Activated CD4-positive, alpha-beta memory T cell treated with anti-CD3 and anti-CD28 coated beads, Interleukin-2, amount 10 ng/mL, durations not matched to agents 7 days and 5 days (primary cell): ENCODE measurements at places on chromosomes 3 and 15.

DNA sequence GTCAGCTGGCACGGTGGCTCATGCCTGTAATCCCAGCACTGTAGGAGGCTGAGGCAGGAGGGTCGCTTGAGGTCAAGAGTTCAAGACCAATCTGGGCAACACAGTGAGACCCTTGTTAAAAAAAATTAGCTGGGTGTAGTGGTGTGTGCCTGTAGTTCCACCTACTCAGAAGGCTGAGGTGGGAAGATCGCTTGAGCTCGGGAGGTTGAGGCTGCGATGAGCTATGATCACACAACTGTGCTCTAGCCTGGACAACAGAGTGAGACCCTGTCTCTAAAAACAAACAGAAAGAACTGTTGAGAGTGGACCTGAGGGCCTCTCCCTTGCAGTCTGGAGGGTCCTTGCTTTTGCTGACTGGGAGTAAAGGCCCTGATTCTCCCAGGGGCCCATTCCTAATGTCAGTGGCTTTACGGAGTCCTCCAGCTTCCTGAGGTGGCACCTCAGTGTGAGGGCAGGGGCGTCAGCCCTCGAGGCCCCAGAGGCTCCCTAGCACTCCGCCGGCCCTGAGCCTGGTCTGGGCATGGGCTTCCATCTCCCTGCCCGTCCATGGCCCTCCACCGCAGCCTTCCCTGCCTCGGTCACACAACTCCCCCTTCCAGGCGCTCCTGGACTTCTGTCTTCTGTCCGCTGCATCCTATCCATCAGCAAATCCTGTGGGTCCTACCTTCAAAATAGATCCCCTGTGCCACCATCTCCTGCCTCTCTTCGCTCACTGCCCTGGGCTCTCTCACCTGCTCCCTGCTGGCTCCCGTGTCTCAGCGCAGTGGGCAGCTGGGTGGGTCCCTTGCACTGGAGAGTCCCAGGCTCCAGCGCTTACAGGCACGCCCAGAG is 19.0 kb downstream of the FBLN2 start:
- DNase-seq: no peak

DNA sequence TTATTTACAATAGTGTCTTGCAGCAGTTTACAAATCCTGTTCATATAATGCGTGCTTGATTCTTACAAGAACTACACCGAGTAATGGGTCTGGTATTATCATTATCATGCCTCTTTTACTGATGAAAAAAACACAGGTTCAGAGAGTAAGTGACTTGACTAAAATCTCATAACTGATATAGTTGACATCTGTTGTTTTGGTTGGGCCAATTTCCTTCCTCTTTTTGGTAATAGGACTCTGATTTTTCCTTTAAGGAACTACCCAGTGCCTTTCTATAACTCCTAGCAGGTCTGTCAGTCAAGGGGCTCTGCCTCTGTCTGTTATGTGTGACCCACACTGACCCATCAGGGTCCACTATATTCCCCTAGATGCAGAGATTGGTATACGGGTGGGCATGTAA is 14.6 kb upstream of the BLOC1S6 start:
- DNase-seq: no peak

- no peak for DNase-seq
Measured at GRCh38 chr15:90553248-90553745, 23.6 kb downstream of the CRTC3 start.

DNA sequence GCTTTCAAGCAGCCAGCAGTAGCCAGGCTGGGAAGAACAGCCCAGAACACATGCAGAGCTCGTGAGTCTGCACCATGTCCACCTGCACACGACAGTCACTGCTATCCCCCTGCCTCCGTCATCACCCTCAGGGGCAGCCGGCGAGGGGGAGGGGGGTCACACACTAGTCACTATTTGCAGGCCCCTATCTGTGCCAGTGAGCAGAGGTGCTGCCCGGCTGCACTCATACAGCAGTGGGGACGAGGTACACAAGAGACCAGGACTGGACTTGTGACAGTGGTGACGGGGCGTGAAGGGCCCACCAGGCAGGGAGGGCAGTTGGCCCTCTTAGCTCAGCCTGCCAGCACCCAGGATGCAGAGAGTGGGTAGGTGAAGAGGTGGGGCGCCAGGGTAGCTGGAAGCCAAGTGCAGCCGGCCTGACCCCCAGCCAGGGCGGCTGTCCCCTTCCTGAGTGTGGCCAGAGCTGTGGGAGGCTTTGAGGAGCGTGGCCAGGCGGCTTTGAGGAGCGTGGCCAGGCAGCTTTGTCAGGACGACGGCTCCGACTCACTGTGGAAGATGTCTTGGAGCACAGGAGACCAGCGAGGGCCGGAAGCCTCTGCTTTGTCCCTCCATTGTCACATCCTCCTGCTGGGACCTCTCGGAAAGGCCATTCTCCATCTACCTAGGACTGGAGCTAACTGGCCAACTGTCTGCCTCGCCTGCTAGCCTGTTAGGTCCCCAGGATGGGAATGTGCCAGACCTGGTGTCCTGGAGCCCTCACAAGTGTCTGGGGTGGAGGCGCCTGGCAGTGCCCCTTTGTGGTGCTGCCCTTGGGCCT is 52.1 kb upstream of the FGD5 start:
- DNase-seq: no peak

DNA sequence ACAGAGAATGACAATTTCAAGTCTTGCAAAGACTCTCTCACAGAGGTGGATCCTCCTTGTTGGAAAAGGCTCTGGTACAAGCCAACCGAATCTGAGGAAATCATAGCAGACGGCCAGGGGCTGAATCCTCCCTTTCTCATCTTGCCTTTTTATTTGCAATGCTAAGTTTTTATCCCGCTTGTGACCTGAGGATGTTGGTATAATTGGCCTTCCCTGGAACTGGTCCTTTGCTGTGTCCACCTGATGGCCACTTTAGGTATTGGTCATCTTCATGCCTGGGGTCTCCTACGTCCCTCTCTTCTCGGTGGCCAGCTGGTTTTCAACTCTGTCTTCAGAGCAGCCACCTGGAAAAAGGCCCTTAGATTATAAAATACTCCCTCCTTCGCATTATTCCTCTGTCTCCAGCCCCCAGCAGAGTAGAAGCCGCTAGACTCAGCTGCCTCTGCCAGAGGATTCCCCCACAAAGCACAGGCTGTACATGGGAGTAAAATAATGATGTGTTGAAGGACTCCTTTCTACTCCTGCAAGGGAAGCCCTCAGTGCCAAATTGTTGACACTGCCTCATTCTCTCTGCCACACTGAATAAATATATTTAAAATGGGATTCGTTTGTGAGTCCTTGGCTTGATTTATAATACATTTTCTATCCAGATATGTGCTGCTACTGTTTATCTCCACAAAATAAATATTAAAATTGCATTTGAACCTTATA is 208.9 kb upstream of the CFAP20DC start:
- no peak for DNase-seq

GRCh38 chr3:59749291-59749690 is 699.5 kb upstream of the CFAP20DC start:
- no peak for DNase-seq

DNA sequence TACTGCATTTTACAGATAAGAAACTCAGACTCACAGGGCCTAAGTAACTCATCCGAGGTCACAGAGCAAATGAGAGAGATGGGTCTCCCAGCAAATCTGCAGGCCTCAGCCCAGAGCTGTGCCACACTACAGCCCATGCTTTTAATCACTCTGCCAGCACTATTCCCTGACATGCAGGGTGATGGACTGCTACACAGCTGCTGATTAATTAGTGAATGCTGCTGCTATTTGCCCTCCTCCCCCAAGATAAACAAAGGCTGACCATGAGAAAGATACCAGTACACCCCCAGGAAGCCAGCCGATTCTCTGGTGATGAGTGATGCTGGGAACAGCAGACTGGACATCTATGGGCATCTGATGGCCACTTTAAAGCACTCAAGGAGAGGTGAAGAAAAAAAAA is 39.3 kb downstream of the RFTN1 start:
- DNase-seq: no peak

GRCh38 chr3:119669906-119670570 is 7.2 kb downstream of the COX17 start:
- DNase-seq: no peak

- DNase-seq: no peak
Measured at GRCh38 chr3:183737116-183737515, 39.5 kb downstream of the YEATS2 start.

GRCh38 chr3:9498781-9499180 is 54.8 kb downstream of the LHFPL4 start:
- DNase-seq: no peak

GRCh38 chr3:877001-877400 is 215.8 kb upstream of the CNTN6 start:
- DNase-seq: no peak

GRCh38 chr15:35926007-35926380 is 380.0 kb upstream of the DPH6 start:
- DNase-seq: no peak

DNA sequence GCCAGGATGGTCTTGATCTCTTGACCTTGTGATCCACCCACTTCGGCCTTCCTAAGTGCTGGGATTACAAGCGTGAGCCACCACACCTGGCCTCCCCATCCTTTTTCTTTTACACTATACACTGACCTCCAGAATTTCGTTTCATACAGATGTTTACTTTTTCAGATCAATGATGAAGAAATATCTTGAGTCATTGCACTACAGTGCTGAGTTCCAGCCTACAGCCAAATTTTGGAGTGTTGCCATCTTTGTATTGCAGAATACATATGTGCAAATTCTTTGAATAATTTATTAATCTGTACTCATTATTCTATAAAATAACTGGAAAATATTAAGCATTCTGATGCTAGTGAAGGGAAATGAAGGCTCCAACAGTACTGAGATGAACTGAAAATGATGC is 12.5 kb downstream of the ZPLD1 start:
- DNase-seq: no peak

DNA sequence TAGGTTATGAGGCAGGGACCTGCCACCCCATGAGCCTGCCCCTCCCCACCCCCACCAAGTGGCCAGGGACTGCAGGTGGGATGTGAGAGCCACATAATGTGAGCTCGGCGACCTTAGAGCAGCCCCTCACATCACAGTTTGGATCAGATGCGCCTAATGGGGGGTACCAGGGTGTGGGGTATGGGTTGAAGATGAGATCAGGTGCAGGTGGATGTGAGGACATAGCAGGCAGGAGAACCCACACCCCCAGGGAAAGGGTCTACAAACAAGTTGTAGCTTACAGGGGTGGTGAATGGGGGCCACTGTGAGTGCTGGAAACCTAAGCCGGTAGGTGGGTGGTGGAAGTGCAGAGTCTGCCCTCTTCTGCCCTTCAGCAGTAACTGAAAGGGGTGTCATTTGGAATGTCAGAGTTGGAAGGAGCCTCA is 94.0 kb downstream of the CORO2B start:
- no peak for DNase-seq

GRCh38 chr3:277873-278272 is 81.3 kb downstream of the CHL1 start:
- no peak for DNase-seq

DNA sequence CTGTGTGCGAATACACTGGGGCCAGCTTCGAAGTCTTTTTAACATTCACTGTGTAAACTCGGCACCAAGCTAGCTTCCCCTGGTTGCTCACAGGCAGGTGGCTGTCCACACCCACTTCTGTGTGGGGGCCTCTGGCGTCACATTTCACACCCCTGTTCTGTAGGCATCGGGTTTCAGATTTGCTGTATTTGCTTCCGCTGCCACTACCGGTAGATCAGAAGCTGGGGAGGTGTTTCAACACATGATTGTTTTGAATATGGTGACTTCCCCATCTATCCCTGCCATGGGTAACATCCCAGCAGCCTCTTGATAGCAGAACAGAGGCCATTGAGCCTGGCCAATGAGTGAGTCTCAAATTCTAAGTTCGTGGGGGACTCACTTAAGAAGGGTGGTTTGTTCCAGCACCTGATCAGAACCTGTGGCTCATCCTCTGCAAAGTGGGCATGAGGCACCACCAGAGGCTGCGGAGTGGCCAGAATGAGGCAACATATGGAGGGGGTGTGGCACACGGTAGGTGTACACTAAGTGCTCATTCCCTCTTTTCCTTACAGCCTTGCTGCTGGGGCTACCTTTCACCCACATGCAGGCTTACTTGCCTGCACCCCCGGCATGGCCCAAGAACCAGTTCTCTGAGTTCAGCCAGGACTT is 61.5 kb downstream of the IQSEC1 start:
- DNase-seq: peak; percentile 91

GRCh38 chr3:42755681-42756578 is 17.1 kb downstream of the CCDC13 start:
- DNase-seq: peak; percentile 31

DNA sequence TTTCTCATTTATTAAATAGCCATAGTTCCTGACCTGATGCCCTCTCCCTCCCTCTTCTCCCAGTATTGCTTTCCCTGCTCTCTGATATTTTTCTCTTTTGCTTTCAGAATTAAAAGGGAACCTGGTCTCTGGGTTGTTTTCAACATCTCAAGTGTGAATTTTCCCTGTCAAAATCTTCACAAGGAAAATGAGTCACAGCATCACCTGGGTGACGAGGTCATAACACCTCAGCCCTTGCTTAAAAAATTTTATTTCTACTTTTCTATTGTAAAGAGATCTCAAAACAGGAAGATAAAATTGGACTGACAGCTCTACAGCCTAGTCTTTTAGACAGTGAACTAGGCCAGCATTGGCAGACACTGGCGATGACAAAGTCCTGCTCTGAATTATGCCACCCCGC is 40.1 kb downstream of the GAP43 start:
- no peak for DNase-seq

GRCh38 chr3:60056404-60056803 is 1006.6 kb upstream of the CFAP20DC start:
- no peak for DNase-seq

DNA sequence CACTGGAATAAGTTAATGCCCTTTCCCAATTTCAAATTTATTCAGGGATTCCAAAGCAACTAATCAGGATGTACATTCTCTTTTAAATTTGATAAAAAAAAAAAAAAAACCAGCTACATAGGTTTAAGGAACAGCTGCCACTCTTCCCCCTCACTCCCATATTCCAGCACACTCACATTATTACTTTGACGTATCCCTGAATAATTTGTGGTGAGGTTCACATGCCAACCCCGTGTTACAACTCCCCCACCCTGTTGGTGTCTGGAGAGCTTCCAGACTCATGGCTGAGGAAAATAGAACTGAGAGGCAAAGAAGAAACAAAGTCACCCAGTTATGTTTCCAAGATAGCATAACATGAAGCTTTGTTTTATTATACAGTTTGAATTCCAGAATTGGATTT is 300.5 kb upstream of the MME start:
- DNase-seq: no peak

- no peak for DNase-seq
Measured at GRCh38 chr15:96409215-96410138, 79.0 kb downstream of the NR2F2 start.

DNA sequence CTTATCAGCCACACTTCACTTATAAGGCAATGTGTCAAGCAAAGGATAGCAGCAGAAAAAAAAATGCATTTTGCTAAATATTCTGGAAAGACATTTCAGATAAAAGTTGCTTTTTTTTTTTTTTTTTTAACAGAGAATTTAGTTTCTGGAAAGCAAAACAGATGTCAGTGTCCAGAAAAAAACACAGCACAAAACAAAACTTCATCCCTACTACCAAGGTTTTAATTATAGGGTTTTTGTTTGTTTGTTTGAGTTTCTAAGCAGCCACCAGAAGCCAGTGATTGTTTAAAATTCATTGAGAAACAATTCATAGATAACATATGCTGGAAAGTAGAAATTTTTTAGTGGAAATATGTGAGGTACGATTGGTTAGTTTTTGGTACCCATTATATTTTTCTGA is 1202.7 kb downstream of the OTOL1 start:
- DNase-seq: no peak
